Hematopoietic multipotent progenitor cell treated with erythropoietin and hydrocortisone succinate and interleukin-3 and kit ligand, for 4 days (in vitro differentiated cells): ENCODE measurements at places on chromosomes 13 and 19.

DNA sequence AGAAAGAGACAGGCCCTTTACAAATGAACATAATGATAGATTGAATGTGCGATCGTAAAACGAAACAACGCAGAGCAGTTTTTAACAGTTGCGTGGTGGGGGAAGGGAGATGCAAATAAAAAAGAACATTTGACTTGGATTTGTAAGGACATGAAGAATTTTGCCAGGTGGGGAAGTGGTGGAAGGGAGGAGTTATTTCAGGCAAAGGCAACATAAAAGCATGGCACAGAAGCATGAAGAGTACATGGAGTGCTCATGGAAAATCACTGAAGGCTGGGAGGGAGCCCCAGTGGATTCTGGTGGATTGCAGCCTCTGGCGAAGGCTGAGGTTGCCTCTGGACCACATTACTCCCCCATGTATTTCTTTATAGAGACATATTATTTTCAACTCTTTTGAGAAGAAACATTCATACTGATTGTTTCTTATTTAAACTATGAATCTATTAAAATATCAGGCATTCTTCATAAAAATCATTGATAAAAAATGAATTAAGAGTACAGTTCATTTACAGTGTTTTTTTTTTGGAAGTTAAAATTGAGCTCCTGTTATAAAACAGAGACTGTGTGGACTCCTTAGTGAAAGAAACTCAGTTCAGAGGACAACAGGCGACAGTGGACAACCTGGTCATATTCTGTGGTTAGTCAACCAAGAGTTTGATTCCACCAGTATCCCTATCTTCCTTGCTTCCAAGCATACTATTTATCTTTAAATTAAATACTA, 57.5 kb downstream of the STARD13 start:
- DNase-seq, result no peak

DNA sequence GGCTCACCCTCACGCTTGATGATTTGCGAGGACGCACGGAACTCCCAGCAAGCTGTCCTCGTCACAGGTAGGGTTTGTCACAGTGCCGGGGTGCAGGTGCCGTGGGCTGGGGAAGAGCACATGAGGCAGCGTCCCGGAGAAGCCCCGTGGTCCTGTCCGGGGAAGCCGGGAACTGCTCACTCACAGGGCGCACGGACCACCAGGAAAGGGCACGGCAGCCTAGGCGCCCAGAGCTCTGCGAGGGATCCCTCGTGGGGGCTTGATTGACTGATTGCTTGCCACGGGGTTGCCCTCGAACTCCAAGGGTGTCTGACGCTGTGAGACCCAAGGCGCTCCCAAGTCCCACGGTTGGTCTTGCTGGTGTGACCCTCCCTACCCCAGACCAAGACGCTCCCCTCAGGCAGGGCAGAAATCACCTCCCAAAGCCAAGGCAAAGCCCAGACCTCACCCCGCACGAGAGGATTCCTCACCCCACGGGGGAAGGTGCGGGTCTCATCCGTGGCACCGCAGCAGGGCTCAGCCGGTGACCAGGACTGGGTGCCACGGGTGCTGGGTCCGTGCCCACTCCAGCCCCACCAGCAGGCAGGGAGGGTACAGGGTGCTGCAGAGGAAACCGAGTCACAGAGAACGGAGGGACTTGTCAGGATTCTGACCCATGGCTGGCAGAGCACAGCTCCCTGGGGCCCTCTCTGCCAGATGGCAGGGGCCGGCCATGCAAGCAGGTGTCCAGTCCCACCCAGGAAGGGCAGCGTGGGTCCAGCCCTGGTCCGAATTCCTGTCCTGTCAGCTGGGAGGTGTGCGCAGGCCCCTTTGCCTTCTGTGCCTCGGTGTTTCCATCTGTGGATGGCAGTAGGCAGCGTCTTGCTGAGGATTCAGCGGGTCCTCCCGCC, 7.7 kb downstream of the C2CD4C start:
- DNase-seq, result no peak

- DNase-seq, result no peak
Observed at GRCh38 chr19:4986471-4986891, 17.6 kb downstream of the KDM4B start.

- DNase-seq, result no peak
Observed at GRCh38 chr13:92767468-92767867, 459.1 kb upstream of the GPC6 start.

DNA sequence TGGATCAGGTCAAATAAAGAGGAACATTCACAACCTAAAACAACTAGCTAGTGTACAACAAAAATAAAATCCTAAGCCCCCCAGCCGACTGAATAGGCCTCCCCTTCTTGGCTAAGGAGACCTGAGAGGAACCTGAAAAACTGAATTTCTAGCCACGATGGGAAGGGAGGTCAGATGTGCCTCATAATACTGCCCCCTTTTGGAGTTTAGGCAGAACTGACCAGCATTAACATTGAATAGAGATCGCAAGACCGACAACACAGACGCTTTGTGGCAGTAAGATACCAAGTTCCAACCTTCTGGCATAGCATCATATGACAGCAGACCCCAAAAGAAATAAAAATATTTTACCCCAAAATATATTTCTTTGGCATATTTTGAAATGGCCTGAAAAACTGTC, 15.9 kb downstream of the CBY2 start:
- peak; percentile 69 for DNase-seq

DNA sequence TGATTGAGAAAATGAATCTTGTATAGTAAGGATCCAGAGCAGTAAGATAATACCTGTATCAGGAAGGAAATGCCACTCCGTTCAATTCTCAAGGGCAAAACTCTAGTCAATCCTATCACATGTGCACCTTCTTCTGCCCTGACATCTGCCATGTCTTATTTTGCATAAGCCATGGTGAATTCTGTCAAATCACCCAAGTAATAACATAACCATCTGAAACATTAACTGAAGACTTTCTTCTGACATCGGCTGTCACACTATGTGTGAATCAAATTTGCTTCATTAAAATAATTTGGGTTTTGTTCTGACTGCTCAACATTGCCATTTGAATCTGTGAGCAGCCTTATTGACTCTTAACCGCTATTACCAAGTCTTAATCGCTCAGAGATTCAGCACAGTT, 91.2 kb downstream of the PCDH9 start:
- DNase-seq, result no peak

DNA sequence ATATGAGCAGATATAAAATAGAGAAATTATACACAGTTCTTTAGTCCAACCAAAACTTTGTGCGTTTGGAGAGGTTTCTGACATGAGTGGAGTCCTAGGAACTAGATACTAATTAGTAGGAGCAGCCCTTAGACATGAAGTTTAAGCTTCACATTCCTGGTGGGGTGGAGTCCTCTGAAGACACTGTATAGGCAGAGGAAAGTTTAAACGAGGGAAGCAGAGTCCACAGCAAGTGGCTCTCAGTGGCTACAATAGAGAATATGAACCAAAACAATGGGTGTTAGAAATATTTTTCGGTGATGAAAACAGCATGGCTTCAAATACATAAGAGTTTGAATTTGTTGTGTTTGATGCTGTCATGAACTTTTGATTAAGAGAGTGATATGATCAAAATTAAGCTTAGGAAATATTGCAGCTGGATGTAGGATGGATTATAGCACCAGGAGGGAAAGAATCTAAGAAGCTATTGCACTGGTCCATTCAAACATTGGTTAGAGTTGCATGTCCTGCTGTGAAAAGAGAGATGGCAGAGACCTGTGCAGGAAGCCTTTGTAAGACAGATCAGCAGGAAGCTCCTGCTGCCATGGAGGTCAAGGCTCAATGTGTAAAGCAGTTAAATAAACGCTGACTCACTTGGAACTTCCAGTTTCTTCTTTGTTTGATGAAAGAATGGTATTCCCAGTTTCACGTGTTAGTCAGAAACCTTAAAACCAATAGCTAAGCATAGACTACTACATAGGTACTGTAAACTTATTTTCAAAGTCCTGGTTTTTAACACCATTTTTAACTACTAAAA, 175.2 kb downstream of the TDRD3 start:
- DNase-seq, result peak; percentile 7

- no peak for DNase-seq
Observed at GRCh38 chr13:32474999-32475792, 47.3 kb upstream of the N4BP2L1 start.

GRCh38 chr13:51342706-51343105, 3.2 kb downstream of the SERPINE3 start:
- DNase-seq, result no peak

DNA sequence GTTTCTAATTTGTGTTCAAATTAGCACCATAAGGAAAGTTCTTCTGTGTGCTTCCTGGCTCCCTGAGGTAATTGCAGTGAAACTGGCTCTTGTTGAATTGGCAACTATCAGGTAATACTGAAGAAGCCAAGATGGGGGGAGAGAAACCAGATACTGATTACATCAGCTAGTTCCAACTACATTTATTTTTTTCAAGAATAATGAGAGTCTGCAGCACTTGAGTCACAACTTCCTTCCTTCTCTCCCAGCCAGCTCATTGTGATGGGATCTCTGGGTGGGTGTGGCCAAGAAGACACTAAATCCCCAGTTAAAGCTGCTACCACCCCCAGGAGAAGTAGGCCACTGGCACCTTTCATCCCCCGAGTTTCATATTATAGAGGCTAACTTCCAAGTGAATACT, 100.7 kb upstream of the RXFP2 start:
- peak; percentile 2 for DNase-seq

DNA sequence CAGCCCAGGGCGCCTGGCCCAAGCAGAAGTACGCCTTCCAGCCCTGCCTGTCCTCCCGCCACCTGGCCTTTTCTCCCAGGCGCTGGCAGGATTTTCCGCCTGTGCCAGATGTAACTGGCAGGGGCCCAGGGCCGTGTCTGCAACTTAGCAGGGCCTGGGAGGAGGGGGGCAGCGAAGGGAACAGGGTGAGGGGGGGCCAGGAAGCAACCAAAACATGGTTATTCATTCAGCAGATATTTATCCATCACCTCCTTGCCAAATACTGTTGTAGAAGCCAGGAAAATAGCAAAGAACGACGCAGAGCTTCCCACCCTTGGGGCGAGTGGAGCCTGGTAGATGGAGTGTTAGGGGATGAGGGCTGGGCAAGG, 5.6 kb downstream of the TLE6 start:
- DNase-seq, result no peak

GRCh38 chr19:50478901-50479715, 2.5 kb upstream of the GARIN5A start:
- DNase-seq, result peak; percentile 49

DNA sequence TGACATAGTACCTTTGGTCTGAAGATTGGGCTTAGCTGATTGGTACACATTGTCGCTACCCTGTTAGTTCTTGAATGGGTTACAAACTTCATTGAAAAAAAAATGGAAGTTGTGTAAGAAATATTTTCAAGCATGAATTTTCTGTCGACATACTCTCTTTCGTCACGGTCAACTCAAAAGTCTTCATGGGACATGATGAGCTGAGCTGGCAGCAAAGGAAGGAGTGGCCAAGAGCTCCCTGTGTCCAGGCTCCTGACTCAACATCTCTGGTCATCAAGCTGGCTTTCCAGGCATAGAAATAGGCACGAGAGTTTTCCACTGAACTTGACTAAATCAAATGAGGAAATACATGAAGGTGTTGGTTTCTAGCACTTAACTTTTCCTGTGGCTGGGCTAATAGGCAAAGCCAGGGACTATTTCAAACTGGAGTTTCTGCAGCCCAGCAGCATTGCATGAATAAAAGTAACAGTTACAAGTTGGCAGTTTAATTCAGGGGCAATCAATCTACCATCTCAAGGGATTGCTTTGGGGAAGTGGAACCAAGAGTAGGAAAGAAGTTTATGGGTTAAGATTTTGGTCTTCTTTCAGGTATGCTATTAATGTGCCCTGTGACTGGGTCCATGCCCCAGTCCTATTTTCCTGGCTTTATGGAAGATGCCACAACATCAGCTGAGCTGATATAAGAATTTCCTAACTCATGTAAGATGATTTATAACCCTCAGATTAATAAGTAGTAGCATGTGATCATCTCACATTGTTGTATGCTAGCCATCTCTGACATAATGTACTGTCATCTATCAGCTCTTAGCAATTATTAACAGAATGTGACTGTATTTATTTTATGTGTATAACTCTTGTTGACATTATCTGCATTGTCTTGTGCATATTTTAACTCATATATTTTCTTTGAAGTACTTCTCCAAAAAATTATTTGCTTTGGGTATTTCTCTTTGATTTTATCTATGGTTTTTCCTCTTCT, 385.8 kb downstream of the DLEU7 start:
- no peak for DNase-seq

- DNase-seq, result peak; percentile 69
Observed at GRCh38 chr19:17448131-17448967, at the start of gene TMEM221. Gene TMEM221, minus strand, starts transcription at chr19:17448668. Its CDS starts 206 bp downstream, at chr19:17448462.

DNA sequence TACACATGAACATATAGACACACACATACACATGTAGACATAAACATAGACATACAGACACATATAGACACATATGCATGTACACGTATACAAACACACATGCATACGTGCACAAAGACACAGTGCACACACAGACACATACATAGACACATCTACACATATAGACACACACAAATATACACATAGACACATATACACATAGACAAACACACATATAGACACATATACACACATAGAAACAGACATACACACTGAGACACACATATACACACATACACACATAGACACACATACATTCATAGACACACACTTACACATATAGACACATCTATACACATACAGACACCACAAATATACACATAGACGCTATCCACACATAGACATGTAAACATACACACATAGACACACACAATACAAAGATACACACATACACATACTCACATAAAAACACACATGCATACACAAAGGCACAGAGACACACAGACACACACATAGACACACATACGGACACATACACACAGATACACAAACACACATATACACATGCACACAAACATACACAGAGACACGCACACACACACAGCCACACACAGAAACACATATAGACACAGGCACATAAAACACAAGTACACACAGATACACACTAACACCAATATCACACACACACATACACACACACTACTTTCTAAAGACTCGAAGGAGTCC, 254.0 kb downstream of the TSHZ3 start:
- no peak for DNase-seq

DNA sequence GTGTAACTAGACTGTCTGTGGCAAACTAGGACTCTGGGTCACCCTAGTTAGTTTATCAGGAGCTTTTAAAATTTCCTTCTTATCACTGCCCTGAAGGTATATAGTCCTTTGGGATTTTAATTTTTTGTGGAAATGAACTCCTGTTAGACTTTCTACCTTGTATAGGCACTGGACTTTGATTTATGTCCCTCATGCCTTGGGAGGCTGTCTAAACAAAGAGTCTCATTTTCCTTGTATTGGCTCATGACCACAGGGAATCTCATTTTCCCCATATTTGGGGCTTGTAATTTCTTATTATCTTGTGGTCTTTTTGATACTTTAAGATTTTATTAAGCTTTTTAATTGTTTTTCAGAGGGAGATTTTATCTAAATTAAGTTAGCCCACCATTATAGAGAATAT, 21.4 kb downstream of the KCTD4 start:
- DNase-seq, result no peak
